Stimulated activated CD8-positive, alpha-beta memory T cell treated with anti-CD3 and anti-CD28 coated beads, Interleukin-4, amount 100 ng/mL, for 4 hours (primary cell): ENCODE measurements at places on chromosomes 2 and 18.

DNA sequence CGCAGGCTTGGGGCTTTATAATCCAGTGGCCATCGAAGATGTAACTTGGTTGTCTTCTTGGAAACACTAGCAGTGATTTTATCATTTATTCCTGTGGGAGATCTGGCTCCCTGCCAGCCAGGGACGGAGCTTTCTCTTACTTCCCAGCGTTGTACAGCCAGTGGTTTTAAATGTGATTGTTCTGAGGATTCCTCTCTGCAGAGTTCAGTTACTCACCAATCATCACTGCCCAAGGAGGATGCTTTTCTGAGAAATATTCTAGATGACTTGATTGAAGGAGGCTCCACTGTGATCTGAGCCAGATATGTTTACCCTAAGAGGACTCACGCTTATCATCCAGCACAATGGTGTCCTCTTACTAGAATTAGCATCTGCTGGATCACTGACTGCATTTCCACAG, 744.3 kb downstream of the RNF144A start:
- DNase-seq, result no peak

DNA sequence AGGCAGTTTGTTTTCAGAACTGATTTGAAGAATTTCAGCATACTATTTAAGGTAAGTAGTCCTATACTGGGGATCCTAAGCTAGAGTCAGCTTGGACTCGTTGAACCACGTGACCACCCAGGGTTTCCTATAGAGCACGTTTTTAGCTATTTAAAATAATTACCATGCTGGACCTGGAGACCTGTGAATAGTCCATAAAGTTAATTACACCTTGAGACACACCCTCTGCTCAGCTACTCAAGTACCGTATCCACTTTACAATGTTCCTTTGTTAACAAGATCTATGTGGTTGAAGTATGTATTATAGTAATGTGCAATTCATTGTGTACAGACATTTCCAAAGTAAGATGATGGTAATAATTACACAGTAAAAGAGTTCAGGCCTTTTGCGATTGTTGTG, 67.6 kb downstream of the CRIM1 start:
- DNase-seq, result no peak

GRCh38 chr2:160613466-160614153, 120.0 kb upstream of the RBMS1 start:
- no peak for DNase-seq

DNA sequence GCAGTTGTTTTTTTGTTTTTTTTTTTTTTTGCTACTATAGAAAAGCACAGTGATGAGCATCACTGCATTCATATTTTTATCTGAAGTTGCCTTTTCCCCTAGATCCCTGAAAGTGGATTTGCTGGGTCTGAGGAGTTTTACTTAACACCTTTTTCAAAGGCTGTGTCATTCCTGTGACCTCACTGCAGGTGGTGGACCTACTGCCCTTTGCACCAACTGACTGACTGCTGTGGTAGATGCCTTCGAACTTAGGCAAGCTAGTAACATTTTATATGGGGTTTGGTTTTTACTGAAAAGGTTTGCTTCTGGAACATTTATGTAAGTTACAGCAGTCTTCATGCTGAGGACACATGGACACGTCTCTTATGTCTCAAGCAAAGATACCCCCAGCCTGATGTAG, 36.2 kb downstream of the SPTBN1 start:
- no peak for DNase-seq

DNA sequence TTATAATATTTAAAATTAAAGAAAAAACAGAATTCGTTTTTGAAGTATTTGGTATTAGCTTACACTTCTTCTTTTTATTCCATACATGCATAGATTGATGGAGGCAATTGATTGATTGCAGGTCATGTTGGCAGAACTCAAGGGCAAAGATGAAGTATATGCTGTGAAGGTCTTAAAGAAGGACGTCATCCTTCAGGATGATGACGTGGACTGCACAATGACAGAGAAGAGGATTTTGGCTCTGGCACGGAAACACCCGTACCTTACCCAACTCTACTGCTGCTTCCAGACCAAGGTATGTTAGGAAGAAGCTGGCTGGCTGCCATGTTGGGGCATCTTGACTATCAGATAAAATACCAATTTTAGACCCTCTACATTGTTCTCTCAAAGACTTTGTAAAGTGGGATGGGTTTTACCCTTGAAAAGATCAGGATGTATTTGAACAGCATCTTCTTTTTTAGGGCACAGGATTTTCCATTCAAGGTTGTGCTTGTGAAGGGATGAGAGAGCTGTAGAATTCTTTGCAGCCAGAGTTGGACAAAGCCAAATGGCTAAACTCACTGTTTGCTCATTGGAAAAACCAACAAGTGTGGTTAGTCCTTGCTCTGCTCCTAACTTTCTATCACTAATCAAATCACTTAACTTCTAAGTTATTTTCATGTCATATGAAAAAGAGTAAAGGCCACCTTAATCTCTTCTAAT, 286.8 kb upstream of the EPAS1 start:
- no peak for DNase-seq

- DNase-seq, result no peak
These were observed 259.5 kb downstream of the MREG start for GRCh38 chr2:215753808-215754207.

DNA sequence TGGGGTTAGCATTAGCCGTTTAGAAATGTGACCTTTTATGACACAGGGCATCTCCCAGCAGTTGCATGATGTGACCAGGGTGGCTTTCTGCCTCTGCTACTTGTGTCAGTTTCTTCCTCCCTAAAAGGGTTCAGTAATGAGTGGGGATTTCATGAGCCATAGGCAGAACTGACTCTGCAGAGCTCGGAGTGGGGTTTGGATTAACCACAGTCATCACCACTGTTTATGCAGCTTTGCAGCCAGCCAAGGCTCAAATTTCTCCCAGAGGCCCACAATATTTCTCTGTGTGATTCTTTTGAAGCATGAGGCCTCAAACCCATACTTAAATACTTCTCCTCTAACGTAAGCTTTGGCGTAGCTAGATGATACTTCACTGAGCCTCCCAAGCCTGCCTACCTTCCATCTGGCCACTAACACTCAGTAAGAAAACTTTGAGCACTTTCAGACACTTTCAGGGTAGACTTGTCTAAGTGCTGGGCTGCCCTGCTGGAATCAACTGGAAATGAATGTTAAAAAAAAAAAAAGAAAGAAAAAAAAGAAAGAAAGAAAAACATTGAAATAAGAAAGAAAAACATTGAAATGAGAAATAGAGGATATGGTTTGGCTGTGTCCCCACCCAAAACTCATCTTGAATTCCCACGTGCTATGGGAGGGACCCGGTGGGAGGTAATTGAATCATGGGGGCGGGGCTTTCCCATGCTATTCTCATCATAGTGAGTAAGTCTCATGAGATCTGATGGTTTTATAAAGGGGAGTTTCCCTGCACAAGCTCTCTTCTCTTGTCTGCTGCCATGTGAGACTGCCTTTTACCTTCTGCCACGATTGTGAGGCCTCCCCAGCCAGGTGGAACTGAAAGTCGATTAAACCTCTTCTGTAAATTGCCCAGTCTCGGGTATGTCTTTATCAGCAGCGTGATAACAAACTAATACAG, 11.5 kb upstream of the LAPTM4A start:
- DNase-seq, result no peak
